Left ventricle myocardium superior (tissue), 1 donor: ENCODE measurements at places on chromosomes 7 and 10.

DNA sequence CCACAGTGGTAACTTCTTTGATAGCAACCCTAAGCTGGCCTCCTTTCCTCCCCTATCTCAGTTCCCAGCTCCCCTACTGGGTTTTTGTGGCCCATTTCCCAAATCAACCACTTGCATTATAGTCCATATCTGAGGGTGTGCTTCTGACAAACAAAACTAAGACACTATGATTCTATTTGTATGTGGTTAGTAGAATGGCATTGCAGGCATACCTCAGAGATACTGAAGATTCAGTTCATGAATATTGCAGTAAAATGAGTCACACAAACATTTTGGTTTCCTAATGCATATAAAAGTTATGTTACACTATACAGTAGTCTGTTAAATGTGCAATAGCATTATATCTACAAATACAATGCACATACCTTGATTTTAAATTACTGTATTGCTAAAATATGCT is 15.4 kb upstream of the TMEM243 start:
- no peak for DNase-seq

GRCh38 chr10:21535494-21535965 is 1.5 kb downstream of the MLLT10 start:
- DNase-seq, result no peak

- DNase-seq, result no peak
Measured at GRCh38 chr7:53642866-53643265, 607.4 kb downstream of the POM121L12 start.

DNA sequence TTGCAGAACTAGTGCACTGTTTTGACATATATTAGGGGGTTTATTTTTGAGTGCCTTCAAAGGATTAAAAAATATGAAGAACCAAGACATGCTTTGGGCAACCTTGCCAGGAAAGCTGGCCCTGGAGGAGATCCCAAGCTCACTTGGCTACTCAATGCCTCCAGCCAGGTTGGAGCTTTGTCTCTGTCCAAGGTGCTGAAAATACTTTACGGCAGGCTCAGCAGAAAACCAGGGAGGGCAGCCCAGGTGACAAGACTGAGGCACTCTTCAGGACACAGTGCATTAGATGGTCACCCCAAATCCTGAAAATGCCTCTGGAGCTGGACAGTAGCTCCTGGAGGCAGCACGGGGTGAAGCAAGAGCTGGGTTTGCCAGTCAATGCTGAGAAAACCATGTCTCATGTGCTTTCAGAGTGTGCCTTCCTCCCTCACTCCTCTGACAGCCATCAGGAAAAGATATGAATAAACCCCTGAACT is 5.8 kb upstream of the KCNH2 start:
- DNase-seq, result no peak
